ENCODE measurements at places on chromosomes 6 and 20.

DNA sequence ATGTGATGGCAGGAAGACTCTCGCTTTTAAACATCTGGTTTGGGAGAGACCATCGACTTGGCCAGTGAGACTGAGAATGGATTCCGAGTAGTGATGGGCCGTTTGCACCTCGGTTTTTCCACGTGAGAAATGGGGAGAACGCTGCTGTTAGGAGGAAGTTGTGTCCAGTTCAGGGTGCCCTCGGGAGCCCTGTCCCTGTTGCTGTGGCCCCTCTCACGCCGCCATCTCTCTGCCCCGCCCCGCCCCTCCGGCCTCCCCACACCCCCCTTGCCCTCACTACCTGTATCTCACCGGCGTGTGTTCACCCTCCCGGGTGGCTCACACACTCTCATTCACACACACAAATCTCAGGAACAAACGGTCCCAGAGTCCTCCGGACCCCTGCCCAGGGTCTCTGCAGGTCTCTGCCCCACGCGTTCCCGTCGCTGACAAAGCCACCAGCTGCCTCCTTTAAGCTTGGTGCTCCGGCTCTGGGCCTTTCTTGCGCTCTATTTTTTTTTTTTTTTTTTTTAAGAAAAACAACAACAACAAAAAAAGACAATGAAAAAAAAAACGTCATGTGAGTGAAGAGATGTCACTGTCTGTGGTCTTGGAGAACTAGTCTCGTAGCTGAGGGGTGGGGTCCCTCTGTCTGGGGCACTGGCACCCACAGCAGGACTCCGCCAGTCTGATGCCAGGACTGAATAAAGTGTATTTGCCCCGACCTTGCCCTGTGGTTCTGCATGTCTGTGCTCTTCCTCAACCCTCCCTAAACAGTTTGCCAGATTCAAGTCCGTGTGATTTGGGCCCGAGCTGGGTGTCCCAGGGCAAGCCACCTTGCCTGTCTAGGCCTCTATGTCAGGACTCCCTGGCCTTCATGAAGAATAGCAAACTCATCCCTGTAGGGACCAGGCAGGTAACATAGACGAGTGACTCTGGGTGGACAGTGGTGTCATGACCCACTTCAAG lies 2.9 kb downstream of the SOX12 start:
- no peak for DNase-seq

- no peak for DNase-seq
Measured at GRCh38 chr6:11989386-11989785, 22.7 kb upstream of the HIVEP1 start.

- DNase-seq, result no peak
Measured at GRCh38 chr20:46121184-46121930, 3.2 kb downstream of the CD40 start.

- no peak for DNase-seq
Measured at GRCh38 chr6:135087403-135087802, 32.8 kb upstream of the HBS1L start.

DNA sequence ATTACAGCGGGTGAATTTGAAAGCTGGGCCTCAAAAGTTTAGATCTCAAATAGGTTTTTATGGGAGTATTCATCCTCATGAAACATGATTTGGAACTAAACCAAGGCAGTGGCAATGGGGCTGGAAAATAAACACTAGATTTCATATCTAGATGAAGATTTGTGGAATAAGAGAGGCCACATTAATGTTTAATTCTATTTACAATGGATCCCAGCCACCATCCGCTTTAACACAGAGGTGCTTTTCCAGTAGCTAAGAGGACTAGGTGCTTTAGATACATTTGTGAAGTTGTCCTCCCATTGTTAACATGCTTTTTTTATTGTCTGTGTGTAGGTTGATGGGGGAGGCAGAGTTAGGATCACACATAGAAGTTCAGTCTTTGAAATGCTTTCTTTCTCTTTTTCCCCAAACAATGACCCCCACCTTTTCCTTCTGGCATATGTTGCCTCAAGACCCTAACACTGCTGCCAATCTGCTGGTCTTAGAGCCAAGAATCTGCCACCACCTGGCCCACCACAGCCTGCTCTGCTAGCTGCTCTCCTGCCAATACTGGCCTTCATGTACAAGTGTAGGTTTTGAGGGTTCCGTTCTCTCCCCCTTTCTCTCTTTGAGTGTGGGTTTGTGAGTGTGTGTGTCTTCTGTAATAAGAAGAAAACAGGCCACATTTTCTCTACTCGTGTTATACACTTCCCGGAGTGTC lies 27.8 kb upstream of the GFRAL start:
- DNase-seq, result no peak

DNA sequence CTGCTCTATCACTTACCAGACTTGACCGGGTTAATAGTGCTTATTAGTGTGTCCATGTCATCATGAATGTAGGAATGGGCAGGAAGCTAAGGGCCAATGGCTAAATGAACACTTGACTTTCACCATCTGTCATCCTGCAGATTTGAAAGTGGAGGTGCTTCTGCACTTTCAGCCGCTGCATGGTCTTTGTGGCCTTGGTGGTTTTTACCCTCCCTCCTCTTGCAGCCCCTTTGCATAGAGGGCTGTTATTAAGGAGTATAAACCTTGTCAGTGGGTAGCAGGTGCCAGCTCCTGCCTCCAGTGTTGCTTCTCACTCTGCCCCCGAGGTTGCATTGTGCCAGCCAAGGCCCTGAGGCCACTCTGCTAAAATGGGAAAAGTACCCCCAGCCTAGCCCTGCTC lies 122.2 kb upstream of the TNFAIP3 start:
- no peak for DNase-seq

DNA sequence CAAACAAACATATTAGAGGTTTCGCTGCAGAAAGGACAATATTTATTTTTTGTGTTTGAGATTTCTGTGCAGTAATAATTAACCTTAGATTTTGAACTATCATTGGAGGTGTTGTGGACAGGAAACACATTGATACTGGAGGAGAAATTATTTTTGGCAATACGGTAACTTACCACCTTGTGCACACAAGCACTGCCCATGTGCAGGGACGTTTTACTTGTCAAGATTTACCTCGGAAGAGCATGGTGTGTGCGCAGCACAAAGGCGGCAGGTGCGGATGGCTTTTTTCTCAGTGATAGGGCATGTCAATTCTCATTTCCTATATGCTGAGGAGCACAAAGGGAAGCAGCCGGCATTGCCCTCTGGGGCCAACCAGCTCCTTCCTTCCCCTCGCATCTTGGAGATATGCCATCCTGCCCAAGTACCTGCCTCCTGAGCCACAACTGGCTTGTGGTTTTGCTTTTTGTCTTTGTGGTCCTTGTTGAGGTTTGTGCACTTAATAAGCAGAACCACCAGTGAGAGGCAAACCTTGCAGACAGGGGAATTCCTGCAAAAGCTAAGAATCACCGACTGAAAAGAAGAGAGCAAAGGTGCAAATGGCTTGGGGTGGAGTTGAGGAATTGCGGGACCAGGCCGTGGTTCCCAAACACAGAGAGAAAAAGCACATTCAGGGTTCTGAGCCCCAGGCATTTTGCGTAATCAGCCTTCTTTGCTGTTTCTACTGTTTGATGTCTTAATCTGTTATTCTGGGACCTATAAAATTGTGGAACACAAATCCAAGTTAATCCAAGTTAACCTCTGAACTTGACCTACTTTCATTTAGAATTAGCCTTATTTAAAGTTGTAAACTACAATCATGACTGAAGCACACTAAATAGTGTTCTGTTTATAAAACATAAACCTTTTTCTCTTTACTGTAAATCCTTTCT lies 21.9 kb downstream of the SAMD5 start:
- DNase-seq, result no peak

DNA sequence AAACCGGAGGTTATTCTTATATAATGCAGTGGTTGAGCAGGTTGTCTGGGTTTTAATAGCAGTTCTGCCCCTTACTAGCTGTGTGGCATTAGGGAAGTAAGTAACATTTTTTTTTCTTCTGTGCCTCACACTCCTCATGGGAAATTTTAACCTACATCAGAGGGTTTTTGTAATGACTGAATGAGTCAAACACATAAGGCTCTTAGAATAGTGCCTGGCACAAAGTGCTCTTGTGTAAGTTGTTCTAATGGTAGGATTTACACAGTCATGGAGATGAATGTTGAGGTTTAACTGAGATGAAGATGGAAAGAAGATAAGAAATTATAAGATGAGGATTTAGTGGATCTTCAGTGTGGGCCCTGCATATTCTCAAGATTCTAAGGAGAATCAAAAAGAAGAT lies 68.4 kb upstream of the PHIP start:
- no peak for DNase-seq

DNA sequence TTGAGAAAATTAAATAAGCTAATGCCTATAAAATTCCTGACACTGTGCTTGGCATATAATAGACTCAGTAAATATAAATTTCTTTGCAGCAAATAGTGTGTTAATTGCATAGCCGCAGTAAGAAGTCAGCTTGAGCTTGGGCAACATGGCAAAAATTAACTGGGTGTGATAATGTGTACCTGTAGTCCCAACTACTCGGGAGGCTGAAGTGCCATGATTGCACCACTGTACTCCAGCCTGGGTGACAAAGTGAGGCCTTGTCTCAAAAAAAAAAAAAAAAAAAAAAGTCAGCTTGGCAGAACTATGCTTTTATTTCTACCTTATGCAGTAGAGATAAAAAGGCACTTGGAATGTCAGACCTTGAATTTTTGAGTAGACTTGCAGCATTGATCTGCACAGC lies 121.8 kb downstream of the AKAP7 start:
- DNase-seq, result no peak

- DNase-seq, result no peak
Measured at GRCh38 chr20:42461965-42462593, 727.6 kb downstream of the PTPRT start.

- no peak for DNase-seq
Measured at GRCh38 chr6:34900321-34901031, 11.4 kb downstream of the ANKS1A start.

DNA sequence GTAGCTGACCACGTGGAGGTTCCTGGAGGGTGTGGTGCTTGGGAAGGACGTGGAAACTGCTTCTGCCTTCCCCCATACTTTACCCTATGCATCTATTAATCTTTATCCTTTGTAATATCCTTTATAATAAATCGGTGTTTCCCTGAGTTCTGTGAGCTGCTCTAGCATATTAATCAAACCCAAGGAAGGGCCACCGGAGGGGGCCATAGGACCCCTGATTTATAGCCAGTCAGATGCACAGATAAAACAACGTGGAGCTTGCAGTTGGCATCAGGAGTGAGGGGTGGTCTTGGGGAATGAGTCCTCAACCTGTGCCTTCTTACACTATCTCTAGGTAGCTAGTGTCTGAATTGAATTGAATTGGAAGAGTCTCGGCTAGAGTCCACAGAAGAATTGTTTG lies 36.5 kb upstream of the TFAP2A start:
- DNase-seq, result no peak

DNA sequence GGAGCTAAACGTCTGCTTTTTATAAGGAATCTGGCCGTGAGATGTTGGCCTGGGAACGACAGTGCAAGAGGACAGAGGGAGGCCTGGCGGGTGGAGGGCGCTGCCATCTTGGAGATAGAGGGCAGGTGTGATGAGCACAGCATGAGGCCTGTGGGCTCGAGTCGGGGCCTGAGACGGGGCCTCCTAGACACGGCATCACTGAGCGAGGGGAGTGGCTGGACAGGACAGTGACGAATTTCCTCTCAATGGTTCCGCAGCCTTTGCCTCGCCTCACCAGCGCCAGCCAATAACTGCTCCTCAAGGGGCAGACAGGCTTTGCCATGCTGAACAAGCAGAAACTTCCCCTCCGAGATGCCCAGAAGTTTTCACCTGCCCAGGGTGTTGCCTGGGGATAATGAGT lies 376.7 kb downstream of the THBS2 start:
- no peak for DNase-seq

DNA sequence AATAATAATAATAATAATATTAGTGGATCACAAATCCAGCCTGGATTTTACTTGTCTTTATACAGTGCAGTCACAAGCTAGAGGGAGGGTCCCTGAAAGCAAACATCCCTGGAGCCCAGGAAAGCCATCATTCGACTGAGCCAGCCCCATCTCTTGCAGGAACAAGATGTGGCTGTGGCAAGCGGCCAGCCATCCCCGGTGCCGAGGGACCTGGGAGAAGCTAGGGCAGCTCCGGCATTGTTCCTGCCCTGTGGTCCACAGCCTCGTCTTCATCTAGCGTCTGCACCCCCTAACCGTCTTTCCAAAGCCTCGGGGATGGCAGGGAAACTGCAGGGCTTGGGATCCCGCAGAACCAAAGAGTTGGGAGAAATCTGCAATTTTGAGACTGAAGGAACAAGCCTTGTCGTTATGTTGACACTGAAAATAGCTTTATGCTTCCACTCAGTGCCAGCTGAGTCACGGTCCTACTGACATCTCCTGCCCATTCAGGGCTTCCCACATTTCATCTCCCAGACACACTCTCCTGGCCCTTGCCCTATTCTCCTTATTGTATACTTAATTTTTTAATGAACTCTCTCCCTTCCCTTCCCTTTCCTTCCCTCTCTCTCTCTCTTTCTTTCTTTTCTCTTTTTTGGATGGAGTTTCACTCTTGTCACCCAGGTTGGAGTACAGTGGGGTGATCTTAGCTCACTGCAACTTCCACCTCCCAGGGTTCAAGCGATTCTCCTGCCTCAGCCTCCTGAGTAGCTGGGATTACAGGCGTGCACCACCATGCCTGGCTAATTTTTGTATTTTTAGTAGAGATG lies 62.5 kb upstream of the ZNFX1 start:
- DNase-seq, result no peak

DNA sequence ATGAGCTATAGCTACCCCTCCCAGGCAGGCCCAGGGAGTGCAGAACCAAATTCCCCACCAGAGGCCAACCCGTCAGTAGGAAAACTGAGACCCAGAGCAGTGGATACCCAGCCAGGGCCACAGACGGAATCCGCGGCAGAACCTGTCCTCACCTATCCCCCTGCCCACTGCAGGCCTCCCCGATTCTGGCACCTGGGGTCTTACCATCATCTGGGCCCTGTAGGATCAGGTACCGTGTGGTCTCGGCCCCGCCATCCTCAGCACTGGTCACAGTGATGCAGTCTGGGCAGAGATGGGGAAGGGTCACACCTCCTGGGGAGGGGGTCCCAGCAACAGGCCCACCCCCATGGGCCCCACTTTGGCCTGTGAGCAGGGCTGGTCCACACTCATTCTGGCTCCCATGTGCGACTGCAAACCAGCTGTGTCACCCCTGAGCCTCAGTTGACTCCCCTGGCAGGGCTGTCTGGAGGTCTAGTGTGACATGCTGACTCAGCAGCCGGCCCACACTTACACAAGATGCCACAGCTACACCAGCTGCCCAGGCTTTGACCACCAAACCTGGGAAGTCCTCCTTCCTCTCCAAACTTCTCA lies 3.8 kb downstream of the ZNF335 start:
- no peak for DNase-seq

DNA sequence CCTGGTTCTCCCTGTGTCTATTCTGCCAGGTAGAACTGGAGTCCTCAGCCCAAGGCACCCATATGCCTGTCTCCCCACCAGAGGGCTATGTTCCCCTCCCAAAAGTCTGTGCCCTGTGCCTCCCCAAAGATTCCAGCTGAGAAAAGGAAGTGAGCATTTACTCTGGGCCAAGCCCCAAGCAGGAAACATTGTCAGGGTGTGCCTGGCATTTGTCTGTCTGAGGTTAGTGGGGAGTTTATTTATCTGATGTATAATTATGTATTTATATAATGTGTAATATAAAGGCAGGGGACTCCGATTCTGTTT lies 5.6 kb downstream of the GDF5 start:
- no peak for DNase-seq

GRCh38 chr20:32473231-32474008 lies 111.7 kb downstream of the NOL4L start:
- no peak for DNase-seq
